ENCODE measurements at places on chromosomes 5 and 9.

DNA sequence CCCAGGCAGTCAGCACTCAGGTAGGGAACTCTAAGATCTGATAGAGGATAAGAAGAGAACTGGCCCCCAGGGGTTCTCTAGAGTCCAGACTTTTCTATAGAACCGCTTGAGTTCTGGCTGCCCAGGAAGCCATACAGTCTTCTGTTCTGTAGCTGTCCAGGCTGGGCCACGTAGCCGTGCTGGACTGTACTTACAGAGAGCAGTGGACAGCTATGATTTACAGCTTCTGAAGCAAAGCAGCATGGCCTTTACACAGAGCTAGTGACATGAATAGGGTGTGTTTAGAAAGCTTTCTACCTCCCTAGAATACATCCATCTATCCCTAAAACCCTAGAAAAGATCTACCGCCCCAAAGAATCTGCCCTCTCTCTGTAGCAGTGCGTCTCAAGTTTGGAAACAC lies 57.2 kb downstream of the ACO1 start:
- DNase-seq = no peak

- no peak for DNase-seq
Observed at GRCh38 chr5:126000507-126000906, 422.7 kb upstream of the GRAMD2B start.

GRCh38 chr5:73442996-73443627 lies 5.5 kb downstream of the FOXD1 start:
- no peak for DNase-seq

GRCh38 chr9:107176436-107177151 lies 106.5 kb upstream of the RAD23B start:
- DNase-seq = peak; percentile 20

GRCh38 chr9:135304886-135305285 lies 174.7 kb upstream of the PPP1R26 start:
- no peak for DNase-seq
